ENCODE measurements at places on chromosomes 7 and 10.

GRCh38 chr10:77381750-77382149, 255.9 kb downstream of the KCNMA1 start:
- no peak for ATAC-seq

DNA sequence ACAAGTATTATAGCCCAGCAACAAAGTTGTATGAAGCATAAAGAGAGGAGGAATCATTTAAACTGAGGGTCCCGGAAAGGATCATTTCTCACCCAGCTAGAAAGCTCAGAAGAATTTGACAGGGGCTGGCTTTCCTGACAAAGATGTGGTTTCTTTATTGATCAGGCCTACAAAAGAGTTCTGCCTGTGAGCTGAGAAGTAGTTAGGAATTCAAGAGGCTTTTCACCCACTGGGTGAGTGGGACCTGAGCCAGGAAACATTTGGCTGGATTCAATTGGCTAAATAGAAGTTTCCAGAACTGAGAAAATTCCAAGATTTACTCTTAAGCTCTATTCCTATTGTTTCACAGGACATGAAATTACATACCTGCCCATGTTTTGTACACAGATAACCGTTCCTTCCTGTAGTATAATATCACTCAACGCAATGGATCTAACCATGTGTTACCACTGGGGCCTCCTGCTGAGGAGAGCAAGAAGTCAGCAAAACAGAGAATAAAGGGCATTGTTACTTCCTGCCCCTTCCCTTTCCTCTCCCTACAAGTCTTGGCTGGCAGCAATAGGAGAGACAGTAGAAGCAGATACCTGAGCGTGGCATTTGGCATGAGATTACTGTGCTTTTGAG, 53.9 kb upstream of the PAPSS2 start:
- no peak for ATAC-seq

GRCh38 chr7:86733783-86734182, 90.1 kb downstream of the GRM3 start:
- ATAC-seq, result no peak

- ATAC-seq, result peak; percentile 54
These were observed 4.0 kb downstream of the VENTX start for GRCh38 chr10:133241501-133242205.

GRCh38 chr7:141559961-141560360, 8.8 kb downstream of the AGK start:
- ATAC-seq, result no peak

DNA sequence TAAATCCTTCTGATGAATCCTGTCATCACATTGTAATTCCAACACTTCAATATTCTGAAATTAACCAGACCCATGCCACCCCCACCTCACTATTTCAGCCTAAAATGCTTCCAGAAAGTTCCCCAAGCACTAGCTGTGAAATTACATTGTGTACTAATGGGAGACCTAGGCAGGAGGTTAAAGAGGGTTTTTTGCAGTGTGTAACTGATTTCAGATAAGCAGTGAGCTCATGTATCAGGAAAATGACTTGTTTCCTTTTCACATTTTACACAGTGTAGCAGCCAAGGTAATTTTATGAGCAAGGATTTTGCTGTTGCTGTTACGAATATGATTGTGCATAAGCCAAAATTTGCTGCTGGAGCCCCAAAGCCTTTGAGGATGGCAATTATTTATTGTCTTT, 129.0 kb downstream of the INHBA start:
- no peak for ATAC-seq

DNA sequence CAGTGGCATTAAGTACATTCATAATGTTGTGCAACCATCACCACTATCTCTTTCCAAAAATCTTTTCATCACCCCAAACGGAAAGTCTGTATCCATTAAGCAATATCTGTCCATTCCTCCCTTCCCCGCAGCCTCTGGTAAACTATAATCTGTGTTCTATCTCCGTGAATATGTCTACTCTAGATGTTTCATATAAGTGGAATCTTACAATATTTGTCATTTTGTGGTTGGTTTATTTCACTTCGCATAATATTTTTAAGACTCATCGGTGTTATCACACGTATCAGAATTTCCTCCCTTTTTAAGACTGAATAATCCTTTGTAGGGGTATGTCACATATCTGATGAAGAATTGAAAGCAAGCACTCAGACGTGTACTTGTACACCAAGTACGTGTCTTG, 86.0 kb upstream of the FGFR2 start:
- no peak for ATAC-seq

DNA sequence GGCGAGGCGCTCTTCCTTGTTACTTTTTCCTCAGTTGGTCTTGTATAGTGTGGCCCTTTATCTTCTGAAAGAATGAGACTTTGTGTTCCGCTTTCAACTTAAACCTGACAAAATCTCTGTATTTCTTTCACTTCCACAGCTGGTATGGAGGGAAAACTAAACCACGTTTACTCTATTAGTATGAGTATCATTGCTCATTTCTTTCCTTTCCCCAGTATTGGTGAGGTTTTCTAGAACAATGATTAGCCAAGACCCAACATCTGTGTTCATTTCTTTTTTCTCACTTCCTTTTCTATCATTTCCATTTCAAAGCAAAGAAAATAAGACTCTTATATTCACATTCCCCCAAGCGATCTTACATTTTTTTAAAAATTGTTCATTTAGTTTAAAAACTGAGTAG, 165.3 kb downstream of the PAXIP1 start:
- peak; percentile 41 for ATAC-seq

DNA sequence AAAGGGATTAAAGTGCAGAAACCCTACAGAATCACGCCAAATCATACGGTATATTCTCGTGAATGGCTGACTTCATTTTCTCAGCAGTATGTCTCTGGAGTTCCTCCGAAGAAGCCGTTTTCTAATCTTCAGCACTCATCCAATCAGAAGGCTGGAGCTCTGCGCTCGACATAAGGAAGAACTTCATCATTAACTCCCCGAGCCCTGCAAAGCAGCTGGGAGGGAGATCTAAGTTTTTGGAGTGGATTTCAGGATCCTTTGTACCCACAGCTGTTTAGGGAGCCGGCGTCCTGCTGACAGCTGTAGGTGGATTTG, 40.7 kb upstream of the SDK1 start:
- ATAC-seq, result no peak

DNA sequence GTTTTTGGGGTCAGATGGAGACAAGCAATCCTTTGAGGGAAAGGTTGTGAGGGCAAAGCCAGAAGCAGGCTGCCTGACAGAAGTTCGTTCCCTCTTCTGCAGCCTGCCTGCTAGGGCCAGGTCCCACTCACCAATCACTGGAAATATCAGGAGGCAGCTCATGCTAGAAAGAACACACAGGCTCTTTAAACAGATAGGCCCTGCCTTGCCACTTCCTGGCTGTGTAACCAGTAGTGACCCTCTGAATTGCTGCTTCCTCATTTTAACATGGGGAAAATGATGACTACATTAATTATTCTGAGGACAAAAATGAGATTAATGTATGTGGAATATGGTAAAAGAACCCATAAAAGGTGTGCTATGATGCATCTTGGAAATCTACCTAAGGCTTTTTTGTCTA, 50.5 kb upstream of the MRLN start:
- ATAC-seq, result no peak

DNA sequence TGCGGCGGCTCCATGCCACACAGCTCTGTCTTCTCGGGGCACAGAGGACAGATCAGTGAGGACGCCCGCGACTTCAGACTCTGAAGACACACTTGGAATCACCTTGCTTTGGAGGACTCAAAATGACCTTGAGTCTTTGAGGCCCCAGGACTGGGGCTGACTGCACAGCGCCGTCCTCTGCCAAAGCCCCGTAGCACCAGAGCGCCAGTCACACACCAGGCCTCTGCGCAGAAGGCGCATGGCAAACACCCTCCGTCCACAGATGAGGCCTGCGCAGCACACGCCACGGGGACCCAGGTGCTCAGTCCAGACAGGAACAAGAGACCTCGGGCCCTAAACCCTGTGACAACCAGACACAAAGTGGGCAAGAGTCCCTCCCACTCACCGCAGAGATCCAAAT, 134.7 kb downstream of the MAD1L1 start:
- ATAC-seq, result no peak

DNA sequence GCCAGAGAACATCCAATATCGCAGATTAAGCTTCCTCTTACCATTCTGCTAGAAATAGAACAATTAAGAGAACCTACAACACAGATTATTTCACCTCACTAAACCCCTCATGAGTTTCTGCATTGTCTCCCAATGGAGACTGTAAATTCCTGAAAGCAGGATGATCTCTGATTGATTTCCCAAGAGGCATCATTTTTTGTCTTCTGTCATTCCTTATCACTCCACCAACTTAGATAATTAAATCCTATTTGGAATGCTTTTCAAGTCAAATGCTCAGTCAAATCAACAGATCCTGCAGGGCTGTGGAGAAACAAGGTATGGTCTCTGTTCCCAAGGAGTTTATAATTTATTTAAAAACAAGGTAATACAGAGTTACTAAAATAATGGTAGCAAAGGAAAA, 161.5 kb downstream of the MTERF1 start:
- ATAC-seq, result no peak

- ATAC-seq, result no peak
These were observed 7.5 kb upstream of the EBF3 start for GRCh38 chr10:129971381-129972144.

DNA sequence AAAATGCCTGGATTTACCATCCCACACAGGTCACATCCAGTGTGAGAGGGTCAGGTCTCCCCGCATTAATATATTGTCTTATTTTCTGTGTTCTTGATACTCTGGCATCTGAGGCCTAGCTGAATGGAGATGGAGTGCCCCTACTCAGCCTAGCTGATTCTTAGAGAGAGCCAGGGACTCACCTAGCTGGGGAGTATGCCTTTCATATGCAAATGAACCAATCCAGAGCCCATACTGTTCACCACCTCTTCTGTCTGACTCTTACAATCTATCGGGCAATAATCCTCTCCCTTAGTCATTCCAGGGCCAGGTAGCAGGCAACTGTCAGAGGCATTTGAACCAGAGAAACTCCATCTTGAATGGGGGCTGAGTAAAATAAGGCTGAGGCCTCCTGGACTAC, 46.3 kb downstream of the LBX1 start:
- no peak for ATAC-seq

DNA sequence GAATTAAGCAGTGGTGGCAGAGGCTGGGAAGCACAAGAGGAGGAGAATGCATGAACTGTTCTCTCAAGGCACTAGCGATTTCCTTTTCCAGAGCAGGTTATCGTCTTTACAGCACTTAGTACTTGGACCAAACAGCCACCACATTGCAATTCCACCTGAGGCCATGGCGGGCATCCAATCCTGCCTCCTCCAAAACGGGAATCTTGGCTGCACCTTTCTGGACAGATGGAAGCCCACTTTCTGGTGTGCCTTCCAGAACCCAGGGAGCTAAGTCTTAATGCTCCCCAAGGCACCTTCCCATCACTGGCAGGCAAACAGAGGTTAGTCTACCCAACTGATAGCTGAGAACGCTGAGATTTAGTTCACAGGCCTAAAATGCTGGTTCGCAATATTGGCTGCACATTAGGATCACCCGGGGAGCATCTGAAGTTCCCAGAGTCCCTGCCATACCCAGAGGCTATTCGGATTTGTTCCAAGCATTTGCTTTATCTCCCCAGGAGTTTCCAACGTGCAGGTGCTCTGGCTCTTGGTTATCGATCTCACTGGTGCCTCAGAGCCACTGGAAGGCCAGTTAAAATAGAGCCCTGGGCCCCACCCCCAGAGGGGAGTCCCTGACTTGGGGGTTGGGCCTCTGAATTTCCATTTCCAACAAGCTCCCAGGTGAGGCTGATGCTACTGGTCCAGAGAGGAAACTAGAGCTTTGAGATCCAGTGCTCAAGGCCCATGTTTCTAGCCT, 62.2 kb downstream of the KCNMA1 start:
- ATAC-seq, result no peak

GRCh38 chr10:105063796-105064195, 422.7 kb downstream of the SORCS3 start:
- no peak for ATAC-seq

DNA sequence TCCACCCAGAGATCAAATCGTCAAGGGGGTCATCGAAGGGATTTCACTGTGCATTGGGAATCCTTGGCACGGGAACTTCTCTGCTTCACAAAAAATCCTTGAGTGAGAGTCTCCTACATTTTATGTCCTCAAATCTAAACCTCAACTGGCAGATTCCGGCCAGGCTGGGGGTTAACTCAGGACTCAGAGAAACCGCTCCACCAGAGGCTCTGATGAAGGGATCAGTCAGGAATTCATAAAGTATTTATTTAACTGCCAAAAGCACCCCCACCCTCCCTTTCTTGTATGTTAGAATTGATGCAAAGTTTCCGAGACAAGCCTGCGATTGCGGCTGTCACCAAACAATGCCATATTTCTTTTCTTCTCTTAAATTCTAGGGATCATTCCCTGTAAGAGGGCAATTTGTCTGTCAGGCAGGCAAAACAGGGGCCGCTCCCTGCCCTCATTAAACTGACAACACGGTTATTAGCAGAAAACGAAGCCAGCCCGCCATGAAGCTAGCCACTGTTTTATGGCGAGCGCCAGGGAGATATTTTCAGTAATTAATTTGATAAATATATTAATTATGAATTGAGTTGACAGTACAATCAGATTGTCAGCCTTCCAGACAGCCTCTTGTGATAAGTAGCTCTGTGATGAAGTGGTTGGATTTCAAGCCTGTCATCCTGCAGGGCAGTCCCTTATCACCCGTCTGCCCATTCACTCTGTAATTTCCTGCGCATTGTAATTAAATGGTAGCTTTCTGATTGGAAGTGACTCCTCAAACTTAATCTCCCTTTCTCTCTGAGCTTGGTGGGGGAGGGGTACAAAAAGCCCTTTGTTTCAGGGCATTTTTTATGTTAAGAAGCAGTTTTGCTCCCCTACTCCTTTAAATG, 153.0 kb upstream of the GPR26 start:
- no peak for ATAC-seq

GRCh38 chr7:91067242-91067641, 197.0 kb upstream of the FZD1 start:
- no peak for ATAC-seq

DNA sequence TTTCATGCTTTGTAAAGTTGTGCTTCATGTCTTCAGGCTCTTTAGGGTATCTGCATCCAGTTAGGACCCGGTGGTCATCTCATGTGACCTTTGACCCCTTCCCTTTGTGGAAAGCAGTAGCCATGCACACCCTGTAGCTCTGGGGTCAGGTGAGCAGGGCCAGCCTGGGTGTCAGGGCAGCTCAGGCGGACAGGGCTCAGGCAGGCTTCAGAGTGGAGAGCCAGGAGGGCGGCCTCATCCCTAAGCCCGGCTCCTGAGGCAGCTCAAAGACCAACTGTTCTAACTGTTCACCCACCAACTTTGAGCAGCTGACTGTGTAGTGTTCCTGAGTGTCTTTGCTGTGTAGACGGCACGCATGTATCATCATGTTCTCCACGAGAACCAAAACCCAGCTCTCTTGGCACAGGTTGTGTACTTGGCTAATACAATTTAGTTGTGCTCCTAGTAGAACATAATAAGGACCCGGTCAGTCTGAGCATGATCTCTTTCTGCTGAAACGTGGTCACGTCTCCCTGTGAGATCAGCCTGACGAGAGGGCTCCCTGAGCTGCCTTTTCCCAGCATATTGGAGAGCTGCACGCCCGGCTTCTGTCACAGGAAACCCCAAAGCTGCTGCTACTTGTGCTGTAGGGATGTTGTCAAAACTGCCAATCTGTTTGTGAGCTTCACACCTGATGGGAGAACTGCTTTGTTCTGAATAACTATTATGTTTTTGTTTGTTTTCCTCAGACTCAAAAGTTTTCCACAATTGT, 30.0 kb downstream of the EEPD1 start:
- ATAC-seq, result peak; percentile 41
